Stimulated activated CD4-positive, alpha-beta T cell treated with anti-CD3 and anti-CD28 coated beads, Interleukin-12 subunit alpha, Interleukin-12 subunit beta, amount 100 ng/mL, for 24 hours (primary cell): ENCODE measurements at places on chromosomes 3 and 15.

DNA sequence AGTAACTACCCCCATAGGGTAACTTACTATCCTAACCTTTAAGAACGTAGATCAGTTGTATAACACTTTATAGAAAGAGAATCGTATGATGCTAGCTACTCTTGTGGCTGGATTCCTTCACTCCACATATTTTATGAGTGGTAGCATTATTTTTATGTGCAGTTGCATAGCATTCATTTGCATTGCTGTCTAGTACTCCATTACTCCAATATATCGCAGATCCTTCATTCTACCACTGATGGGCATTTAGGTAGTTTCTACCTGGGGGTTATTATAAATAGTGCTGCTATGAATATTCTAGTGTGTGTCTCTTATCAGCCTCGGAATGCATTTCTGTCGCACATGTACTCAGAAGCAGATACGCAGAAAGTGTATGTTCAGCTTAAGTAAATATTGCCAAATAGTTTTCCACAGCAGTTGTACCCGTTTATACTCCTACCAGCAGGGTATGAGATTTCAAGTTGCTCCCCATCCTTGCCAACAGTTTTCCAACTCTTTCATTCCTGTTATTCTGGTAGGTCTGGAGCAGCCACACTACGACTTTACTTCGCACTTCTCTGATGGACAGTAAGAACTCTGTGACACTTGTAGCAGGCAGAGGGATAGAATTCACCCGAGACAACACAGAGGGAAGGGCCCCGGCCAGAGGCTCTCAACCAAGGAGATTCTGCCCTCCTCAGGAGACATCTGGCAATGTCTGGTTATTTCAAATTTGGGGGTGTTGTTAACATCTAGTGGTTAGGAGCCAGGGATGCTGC is 9.8 kb upstream of the VGLL4 start:
- no peak for DNase-seq

- no peak for DNase-seq
These were observed 3.2 kb downstream of the TRANK1 start for GRCh38 chr3:36941658-36942057.

- no peak for DNase-seq
These were observed 283.1 kb downstream of the NEK10 start for GRCh38 chr3:27085829-27086730.

DNA sequence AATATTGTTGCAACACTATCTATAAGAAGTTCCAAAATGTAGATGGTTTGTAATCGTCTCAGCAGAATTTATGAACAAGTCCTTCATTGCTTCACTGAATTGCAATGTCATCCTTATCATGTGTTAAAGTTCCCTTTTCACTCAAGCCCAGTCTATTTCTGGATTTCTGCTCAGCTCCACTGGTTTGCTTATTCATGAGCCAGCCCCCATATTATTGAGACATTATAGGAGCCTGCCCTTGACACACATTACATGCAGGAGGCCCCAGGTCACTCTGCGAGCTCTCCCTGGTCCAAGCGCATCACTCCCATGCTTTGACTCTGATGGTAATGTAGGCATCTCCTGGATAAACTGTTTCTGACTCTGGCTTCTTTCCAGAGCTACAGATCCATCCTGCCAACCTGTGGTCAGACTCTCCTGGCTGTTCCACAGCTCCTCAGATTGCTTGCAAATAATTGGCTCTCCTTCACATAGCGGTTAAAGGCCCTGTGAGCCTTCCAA is 56.9 kb downstream of the ABTB1 start:
- DNase-seq: no peak

DNA sequence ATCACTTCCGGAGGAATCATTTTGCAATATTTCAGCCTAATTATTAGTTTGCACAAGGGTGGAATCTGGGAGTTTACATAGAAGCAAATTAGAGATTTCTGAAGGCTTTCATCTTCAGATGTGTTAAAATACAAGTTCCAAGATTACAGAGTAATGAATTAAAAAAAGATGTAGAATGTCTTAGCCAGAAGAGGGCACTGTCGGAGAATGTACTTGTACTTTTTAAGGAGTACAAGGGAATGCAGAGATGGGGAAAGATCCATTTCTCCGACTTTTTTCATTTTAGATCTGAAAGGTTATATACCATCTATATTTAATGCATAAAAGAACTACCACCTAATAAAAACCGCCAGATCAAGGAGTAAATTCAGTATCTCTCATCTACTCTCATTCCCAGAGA is 43.1 kb upstream of the WDR5B start:
- DNase-seq: no peak

GRCh38 chr3:135908225-135908624 is 57.3 kb upstream of the PPP2R3A start:
- no peak for DNase-seq

DNA sequence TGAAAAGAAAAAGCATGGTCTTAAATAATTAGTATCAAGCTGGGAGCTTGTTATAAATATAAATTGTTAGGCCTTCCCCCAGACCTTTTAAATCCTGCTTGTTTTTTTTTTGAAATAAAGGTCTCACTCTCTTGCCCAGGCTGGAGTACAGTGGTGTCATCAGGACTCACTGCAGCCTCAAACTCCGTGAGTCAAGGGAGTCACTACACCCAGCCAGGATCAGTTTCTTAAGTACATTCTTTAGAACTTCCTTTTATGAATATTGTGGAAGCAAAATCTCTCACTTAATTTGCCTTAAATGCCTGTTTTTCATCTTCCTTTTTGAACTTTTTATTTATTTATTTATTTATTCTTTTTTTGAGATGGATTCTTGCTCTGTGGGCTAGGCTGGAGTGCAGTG is 20.8 kb upstream of the DENND4A start:
- DNase-seq: no peak

GRCh38 chr3:40843851-40844548 is 319.2 kb downstream of the ZNF621 start:
- no peak for DNase-seq

GRCh38 chr3:70614111-70614510 is 301.7 kb upstream of the MDFIC2 start:
- no peak for DNase-seq
